ENCODE measurements at places on chromosomes 6 and 20. TPM values are rescaled to one million over a fixed set of nuclear protein-coding genes. Genes with fewer than 3 reads are reported as not detected.

- DNase-seq = no peak
- no peaks in the 10 kb centered on the region for H3K4me1 ChIP-seq
- H3K36me3 ChIP-seq = no peaks in the 10 kb centered on the region
These were observed 302.1 kb upstream of the RUNX2 start for GRCh38 chr6:45026003-45026516.

- no peak overlapping the region for H3K27ac ChIP-seq
- H3K27me3 ChIP-seq = peaks cover 9% of the 10 kb centered on the region
- H3K4me1 ChIP-seq = no peaks in the 10 kb centered on the region
- no peak for DNase-seq
- H3K36me3 ChIP-seq = peaks cover 9% of the 10 kb centered on the region
- H3K4me3 ChIP-seq = no peak overlapping the region
These were observed 154.2 kb downstream of the DLL1 start for GRCh38 chr6:170136541-170137175.

DNA sequence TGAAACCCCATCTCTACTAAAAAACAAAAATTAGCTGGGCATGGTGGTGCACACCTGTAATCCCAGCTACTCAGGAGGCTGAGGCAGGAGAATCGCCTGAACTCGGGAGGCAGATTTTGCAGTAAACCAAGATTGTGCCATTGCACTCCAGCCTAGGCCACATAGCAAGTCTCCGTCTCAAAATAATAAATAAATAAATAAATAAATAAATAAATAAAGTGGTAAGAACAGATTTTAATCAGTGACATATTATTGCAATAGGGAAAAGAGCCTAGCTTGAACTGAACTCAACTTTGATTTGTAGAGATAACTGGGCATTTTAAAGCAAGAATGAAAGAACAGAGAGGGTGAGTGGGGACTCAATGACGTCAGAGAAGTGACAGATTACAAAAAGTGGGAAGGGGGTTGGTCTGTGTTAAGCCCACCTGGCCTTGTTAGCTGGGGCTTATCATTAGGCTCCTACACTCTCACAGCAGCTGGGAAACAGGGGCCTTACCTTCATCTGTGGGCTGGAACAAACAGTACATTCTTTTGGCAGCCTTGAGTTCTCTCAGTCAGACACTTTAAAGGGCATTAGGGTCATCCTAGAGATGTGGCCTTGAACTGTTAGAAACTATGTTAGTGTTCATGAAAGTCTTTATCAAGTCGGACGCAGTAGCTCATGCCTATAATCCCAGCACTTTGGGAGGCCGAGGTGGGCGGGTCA is 24.5 kb upstream of the KIFC1 start:
- H3K36me3 ChIP-seq = no peaks in the 10 kb centered on the region
- H3K4me3 ChIP-seq = no peak overlapping the region
- peaks cover 4% of the 10 kb centered on the region for H3K4me1 ChIP-seq
- no peak for DNase-seq

- H3K4me3 ChIP-seq = no peak overlapping the region
- no peak for DNase-seq
- H3K27me3 ChIP-seq = peaks cover 4% of the 10 kb centered on the region
- H3K27ac ChIP-seq = no peak overlapping the region
These were observed 121.4 kb downstream of the UNC5CL start for GRCh38 chr6:40917603-40918002.

GRCh38 chr6:164042212-164042611 is 627.7 kb downstream of the QKI start:
- peaks cover 2% of the 10 kb centered on the region for H3K27me3 ChIP-seq
- H3K27ac ChIP-seq = no peak overlapping the region
- no peak overlapping the region for H3K4me3 ChIP-seq
- DNase-seq = no peak
- peaks cover 9% of the 10 kb centered on the region for H3K4me1 ChIP-seq

HLA-DQB2 gene
- 0.31 TPM for total RNA-seq

MAFB gene
- total RNA-seq = 2.1 TPM
